Spinal cord (tissue), 10 donors: ENCODE measurements at places on chromosomes 3 and 15. TPM values are rescaled to one million over a fixed set of nuclear protein-coding genes. Genes with fewer than 3 reads are reported as not detected.

GRCh38 chr3:9399746-9400145 is 2.3 kb downstream of the SETD5 start:
- peak; percentile 93 for DNase-seq

- DNase-seq = no peak
These were observed 207.9 kb downstream of the LRTM1 start for GRCh38 chr3:54719914-54720313.

- no peak for DNase-seq
These were observed 141.4 kb downstream of the RBPMS2 start for GRCh38 chr15:64634027-64634426.

- DNase-seq = no peak
These were observed 32.1 kb downstream of the KY start for GRCh38 chr3:134618478-134619300.

- no peak for DNase-seq
These were observed 59.9 kb downstream of the OTOL1 start for GRCh38 chr3:161556533-161556932.

DNA sequence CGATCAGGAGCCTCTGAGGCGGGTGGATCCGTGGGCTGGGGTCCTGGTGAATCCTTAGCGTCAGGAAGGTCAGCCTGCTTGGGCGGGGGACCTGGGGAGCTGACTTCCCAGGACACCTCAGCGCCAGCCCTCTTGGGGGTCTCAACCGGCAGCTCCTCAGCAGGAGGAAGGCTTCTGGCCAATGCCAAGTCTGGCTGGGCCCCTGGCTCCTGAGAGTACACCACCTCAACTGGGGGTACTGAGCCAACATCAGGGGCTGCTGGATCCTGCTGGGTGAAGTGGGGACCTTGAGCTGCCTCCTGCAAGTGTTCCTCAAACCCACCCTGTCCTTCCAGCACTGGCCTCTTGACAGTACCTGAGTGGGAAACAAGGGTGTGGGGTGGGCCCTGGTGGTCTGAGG is 3.1 kb downstream of the PRRT3 start:
- no peak for DNase-seq

GRCh38 chr15:51286816-51287215 is 51.6 kb downstream of the CYP19A1 start:
- DNase-seq = no peak

DNA sequence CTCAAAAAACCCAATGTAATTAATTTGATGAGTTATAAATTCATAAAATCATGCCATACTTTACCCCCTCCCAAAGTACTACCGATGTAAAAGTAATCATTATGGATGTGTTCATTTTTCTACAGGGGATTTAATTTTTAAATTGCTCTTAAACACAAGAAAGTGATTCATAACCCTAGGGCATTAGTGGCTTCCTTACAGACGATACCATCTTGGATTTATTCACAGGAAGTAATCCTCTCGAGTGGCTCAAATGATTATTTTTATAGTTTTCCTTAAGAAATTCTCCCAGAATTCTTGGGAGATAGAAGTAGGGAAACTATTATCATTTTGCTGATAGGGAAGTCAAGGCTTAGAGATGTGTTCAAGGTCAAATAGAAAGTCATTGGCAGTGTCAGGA is 80.9 kb downstream of the PEX5L start:
- no peak for DNase-seq

DNA sequence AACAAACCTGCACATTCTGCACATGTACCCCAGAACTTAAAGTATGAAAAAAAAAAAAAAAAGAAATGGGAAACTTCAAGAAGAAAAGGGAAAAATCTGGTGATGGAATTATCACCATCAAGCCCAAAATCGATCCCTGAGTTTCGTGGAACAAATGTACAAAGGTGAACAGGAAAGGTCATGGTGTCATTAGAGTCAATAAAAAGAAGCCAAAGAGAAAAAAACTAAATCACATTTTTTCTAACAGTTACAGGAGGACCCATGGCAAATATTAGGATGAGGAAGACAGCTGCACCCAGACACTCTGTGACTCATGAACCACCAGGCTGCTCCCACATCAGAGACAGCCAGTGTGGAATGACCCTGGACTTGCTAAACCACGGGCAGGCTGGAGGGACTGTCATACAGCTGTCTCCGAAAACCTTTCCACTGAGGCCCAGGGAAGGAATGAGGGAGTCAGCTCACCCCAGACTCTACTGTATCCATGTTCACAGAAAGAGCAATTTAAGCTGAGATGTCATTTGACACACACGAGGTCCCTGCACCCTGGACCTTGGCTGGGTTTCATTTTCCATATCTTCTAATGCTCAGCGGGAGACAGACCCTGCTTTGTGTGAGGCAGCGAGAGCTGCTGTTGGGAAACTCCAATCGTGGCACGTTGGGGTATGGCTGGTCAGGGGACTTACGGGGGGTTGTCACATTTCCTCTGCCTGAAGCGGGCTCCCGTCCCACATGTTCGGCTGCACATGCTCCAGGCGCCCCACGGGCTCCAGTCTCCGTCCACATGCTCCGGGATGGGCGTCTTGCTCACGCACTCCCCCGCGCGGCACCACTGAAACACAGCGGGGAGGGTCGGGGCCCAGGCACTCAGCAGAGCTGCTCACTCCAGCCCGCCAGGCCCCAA is 210.2 kb downstream of the ADAMTS17 start:
- no peak for DNase-seq

- DNase-seq = no peak
These were observed 500.1 kb downstream of the MFSD1 start for GRCh38 chr3:159301961-159302360.

GRCh38 chr3:113753376-113753985 is 6.6 kb downstream of the ATP6V1A start:
- DNase-seq = no peak

DNA sequence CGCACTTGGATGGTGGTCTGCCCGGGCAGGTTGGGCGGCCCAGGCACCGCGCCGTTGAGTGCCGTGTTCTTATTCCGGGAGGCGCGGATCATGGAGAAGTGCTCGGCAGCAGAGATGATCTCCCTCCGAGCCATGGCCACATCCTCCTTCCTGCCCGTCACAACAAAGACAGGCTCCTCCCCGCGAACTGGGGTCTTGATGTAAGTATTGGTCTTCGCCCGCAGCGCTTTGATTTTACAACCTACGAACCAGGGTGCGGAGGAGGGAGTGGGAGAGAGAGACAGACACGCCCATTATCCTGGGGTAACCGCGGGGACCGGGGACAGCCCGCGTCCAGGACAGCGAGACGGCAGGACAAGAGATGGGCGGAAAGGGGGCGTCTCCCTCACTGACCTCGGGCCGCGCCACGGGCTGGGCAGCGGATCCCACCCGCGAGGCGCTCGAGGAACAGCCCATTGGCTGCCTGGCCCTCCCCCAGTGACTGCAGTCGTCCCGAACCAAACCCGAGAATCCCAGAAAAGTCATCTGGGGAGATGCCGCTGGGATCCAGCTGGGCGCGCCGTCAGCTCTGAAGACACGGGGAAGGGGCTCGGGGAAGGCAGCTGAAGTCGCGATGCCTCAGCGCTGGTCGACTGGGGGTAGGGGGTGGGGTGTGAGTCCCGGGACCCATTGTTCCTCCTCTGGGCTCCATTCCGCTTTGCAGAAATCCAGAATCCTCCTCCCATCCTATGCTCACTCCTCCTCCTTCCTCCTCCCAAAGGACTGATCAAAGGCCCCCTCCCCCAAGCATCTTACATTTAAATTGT is 1.2 kb downstream of the MEX3B start:
- peak; percentile 61 for DNase-seq

DNA sequence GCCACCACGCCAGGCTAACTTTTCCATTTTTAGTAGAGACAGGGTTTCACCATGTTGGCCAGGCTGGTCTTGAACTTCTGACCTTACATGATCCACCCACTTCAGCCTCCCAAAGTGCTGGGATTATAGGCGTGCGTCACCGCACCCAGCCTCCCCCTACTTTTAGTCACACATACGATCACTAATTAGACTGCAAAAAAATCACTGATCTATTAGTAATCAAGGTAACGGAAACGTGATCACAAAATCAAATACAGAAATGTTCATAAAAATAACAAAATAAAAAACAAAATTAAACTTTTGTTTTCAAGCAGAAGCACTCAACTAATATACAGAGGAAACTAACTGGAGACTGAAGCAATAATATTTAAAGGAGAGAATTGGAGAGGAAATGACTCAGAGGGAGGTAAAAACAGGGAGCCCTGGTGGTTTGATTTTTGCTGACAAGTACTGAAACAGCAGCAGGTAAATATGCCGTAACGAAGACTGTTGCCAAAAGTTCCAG is 4.6 kb downstream of the WDR53 start:
- DNase-seq = no peak

- DNase-seq = no peak
These were observed 48.1 kb downstream of the STAC start for GRCh38 chr3:36428445-36428844.

SNX22 gene
- 9.9 TPM for total RNA-seq

LRRC3B gene
- total RNA-seq = 24.8 TPM

CMTM7 gene
- 7.1 TPM for total RNA-seq

ZNF385D gene
- total RNA-seq = 32.1 TPM

DCBLD2 gene
- 31.1 TPM for total RNA-seq

GCNT3 gene
- total RNA-seq = 0.10 TPM
